ENCODE measurements at places on chromosomes 12 and 14. TPM values are rescaled to one million over a fixed set of nuclear protein-coding genes. Genes with fewer than 3 reads are reported as not detected.

The MANSC1 gene
- total RNA-seq: 10.6 TPM

The DCN gene
- total RNA-seq: 7.9 TPM

The SLC2A13 gene
- total RNA-seq: 2.6 TPM

The CRIP1 gene
- 16.0 TPM for total RNA-seq

The ARMH4 gene
- total RNA-seq: not detected

The PROX2 gene
- not detected for total RNA-seq

The RNU4-1 gene
- total RNA-seq: under 0.01 TPM

The MARCHF9 gene
- 7.9 TPM for total RNA-seq

The SRRM4 gene
- not detected for total RNA-seq

The CEBPE gene
- total RNA-seq: not detected

The ALDH2 gene
- 31.1 TPM for total RNA-seq

The MAX gene
- total RNA-seq: 38.9 TPM

The MARS1 gene
- 82.6 TPM for total RNA-seq

The HOTAIR gene
- total RNA-seq: not detected

The KCNK13 gene
- total RNA-seq: not detected

The WASHC4 gene
- 41.7 TPM for total RNA-seq

The ANO4 gene
- total RNA-seq: 1.3 TPM

The MED13L gene
- 16.6 TPM for total RNA-seq

The TSPAN19 gene
- not detected for total RNA-seq

The CLEC14A gene
- 0.05 TPM for total RNA-seq

The AQP6 gene
- 0.14 TPM for total RNA-seq

The COX8C gene
- not detected for total RNA-seq

The BICDL1 gene
- total RNA-seq: 9.4 TPM
